ENCODE measurements at places on chromosomes 7 and 10.

DNA sequence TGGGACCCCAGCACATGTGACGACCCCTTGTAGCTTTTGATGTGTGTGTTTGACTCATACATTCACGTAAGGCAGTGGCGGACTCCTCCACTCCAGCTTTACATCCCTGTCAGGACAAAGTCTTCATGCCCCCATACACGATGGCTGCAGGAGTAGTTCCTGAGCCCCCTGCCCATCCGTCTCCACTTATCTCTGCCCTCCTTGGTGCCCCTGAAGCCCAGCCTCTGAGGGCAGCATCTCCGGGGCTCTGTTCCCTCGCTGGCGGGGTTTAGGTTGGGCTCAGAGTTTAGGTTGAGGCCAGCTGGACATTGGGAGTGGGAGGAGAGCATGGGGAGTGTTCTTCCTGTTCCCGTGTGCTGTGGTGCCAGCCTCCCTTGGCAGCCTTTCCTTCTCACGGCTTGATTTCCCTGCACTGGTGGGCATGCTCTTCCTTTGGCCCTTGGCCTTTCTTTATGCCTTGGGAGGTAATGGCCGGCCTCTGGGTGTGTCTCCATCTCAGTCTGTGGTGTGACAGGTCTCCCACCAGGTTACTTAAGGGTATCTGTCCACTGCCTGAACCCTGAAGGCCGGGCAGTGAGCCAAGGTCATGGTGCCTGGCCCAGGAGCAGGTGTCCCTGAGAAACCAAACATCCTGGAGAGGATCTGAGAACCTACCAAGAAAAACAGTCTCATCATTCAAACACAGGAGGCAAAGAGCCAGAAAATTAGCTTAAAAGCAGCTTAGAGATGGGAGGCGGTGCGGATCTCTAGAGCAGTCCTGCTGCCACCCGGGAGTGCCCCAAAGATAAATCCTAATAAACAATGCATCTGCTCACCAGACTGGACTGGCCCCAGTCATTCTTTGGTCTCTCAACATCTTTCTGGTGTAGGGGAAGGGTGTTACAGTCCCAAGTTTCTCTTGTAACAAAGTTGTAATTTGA lies 85.5 kb downstream of the GLRX3 start:
- DNase-seq: no peak

DNA sequence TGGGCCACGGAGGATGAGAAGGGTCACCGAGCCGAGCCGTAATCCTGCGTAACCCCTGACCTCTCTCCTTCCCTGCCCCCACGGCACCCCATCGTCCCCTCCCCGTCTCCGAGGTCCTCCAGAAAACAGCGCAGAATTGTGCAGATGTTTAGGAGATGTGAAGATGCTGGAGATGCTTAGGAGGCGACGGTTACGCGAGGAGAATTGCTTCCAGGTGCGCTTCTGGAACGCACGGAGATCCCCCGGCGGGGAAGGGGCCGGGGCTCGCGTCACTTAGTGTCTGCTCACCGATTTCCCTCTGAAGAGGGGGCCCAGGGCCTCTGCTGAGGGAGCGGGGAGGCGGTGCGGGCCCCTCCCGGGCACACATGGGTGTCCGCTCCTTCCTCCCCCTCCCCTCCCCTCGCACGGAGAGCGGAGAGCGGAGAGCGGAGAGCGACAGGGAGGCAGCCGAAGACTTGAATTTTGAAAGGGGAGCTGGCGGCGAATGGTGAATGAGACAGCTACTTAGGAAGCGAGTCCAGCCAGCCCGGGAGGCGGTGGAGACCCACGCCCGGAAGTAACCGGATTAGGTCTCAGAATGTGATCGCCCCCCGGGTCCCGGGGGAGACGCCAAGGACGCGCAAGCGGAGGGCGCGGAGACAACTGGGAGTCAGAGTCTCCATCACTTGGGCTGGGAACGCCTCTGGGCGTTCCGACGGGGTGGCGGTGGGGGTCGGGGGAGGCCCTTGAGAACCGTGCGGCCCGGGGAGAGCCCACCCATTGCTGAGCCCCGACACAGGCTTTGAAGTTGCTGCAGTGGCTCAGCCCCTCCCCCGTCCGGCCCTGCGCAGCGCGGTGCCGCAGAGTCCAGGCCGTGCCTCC lies 8.7 kb upstream of the EN2 start:
- DNase-seq: no peak

DNA sequence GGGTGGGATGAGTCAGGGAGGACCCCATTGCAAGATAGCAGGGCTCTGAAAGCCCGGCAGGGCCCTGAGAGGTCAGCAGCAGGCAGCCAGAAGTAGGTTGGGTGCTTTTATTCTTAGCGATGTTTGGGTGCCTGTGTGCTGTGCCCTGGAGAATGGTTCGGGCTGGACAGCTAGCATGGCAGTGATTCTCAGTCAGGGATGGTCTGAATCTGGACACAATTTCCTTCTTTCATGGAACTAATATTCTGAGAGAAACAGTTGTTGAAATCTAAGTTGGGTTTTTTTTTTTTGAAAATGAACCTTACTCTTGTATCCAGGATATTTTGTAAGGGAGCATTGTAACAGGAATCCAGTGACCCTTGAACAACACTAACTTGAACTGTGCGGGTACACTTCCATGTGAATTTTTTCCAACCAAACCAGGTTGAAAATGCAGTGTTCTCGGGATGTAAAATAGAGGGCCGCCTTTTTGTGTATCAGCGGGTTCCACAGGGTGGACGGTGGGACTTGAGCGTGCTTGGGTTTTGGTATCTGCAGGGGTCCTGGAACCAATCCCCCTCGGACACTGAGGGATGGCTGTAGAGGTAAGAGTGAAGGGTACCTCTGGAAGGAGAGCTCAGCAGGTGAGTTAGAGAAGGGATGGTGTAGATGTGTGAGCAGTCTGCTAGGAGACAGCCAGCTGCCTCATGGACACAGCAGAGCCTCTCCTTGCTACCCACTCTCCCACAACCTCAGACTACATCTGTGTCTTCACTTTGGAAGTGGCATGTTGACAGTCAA lies 12.5 kb downstream of the CCNY start:
- no peak for DNase-seq

DNA sequence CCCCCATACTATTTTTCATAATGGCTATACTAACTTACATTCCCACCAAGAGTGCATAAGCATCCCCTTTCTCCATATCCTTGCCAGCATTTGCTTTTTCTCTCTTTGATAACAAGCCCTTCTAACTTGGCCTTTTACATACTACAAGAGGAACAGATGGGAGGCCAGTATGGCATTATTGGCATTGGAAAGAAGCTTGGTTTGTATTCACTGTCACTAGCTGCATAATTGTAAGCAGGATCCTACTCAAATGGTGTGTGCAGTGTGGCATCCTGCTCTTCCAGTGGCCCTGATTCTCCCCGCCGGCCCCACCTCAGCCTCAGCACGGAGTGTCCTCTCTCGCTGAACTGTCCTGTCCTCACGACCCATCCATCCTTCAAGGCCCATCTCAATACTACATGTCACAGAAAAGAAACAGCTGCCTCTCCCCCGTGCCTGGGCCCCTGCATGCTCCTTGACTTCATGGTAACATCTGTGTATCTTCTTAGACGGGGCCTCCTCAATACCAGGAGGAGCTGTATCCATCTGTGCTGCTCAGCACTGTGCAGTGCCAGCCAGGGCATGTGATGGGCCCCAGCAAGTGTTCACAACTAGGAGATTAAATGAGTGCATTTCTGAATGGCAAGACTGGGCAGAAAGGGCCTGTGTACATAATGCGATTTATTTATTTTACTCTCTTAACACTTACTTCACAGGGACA lies 205.2 kb downstream of the COBL start:
- DNase-seq: no peak

DNA sequence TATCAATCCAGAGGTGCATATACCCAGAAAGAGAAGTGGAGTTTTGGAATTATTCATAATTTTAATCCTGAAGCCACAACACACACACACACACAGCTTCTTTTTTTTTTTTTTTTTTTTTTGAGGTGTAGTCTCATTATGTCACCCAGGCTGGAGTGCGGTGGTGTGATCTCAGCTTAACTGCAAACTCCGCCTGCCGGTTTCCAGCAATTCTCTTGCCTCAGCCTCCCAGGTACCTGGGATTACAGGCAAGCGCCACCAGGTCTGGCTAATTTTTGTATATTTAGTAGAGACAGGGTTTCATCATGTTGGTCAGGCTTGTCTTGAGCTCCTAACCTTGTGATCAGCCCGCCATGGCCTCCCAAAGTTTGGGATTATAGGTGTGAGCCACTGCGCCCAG lies 35.4 kb downstream of the TET1 start:
- no peak for DNase-seq

- no peak for DNase-seq
These were observed 252.6 kb upstream of the INHBA start for GRCh38 chr7:41955451-41955850.

Data from NCI-H1930 (cell line).